ENCODE measurements at places on chromosomes 4 and X.
A peak's percentile ranks its signal among the peaks of the same experiment; 100 is the strongest.

DNA sequence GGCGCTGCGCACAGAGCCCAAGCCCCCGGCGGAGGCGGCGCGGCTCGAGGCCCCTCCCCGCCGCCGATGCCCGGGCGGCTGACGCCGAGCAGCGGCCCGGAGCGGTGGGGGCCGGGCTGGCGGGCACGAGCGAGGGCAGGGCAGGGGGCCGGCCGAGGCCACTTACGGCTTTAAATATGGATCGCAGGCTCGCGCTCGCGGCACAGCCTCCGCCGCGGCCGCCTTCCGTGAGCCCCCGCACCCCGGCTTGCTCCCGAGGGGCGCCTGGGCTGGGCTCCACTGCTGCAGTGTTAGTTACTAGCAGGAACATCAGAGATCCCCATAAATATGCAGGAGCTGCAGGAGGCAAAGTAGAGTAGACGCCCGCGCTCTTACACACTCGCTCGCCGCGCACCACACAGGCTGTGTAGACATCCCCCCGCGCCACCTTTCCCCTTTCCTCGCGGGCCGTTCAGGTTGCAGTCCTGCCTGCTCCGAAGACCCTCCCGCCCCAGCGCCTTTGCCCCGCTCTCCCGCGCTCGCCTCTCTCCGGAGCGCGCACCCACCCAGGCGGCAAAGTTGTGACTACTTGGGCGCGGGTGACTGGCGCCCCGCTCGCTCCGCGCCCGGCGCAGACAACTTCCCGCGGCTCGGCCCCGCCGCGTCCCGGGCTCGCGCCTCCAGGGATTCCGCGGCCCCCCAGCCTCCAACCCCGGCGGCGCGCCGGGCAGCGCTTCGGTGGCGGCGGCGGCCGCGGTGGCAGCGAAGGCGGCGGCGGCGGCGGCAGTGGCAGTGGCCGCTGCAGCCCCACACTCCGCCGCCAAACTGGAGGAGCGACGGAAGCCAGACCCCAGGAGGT is 152.0 kb upstream of the SLC4A4 start:
- peak; percentile 79 for DNase-seq

DNA sequence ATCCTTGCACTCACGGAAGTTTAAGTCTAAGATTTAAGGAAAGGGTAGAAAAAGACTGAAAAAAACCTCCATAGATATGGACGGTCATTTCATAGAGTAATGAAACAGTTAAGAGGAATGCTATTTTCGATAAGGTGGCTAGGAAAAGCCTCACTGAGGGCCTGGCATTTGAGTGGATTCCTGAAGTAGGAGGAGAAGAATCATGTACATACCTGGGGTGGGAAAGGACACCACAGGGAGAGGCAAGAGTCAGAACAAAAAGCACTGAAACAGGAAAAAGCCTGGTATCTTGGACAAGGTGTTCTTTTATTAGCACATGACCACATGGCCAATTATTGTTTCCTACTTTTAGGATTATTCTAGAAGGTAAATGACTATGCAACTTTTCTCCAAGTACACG is 547.2 kb upstream of the DIPK2B start:
- no peak for DNase-seq

GRCh38 chr4:165351359-165352130 is 24.1 kb downstream of the MSMO1 start:
- no peak for DNase-seq

- no peak for DNase-seq
These were observed 73.8 kb downstream of the TACR3 start for GRCh38 chr4:103645991-103646390.

DNA sequence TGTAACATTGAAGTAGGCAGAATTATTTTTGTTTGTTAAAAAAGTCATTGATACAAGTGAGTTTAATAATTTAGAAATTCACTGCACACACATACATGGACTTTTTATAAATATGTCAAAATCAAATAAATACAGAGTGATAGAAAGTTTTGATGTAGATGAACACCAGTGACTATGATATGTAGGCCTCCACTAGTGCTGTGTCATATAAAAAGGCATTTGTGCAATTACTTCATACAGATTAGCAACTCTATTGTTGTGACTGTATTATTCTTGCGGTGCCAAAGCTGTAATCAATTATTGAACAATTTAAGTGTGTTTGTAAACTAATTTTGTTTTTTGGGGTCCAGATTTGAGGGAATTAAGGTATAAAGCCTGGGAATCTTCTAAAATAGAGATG is 366.2 kb upstream of the PITX2 start:
- no peak for DNase-seq

GRCh38 chr4:102759831-102760644 is 730 bp downstream of the MANBA start:
- peak; percentile 50 for DNase-seq

DNA sequence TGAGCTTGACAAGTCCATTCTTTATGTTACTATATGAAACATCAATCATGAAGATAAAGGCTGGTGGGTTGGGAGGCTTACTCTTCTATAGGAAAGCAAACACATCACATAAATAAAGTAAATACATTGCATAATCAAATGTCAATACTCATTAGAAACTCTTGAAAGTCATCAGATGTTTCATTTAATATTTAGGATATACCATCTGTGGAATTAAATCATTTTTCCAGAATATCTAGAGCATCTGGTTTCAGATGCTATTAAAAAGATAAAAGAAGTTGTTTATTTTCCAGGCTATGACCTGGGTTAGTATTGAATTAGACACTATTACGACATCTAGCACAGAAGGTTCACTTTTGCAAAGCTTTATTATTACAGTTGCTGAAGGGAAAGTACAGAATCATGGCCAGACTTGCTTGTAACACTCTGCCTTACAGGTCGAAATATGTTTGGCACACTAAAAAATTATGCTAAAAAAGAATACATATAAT is 72.6 kb downstream of the METTL14 start:
- DNase-seq, result no peak

DNA sequence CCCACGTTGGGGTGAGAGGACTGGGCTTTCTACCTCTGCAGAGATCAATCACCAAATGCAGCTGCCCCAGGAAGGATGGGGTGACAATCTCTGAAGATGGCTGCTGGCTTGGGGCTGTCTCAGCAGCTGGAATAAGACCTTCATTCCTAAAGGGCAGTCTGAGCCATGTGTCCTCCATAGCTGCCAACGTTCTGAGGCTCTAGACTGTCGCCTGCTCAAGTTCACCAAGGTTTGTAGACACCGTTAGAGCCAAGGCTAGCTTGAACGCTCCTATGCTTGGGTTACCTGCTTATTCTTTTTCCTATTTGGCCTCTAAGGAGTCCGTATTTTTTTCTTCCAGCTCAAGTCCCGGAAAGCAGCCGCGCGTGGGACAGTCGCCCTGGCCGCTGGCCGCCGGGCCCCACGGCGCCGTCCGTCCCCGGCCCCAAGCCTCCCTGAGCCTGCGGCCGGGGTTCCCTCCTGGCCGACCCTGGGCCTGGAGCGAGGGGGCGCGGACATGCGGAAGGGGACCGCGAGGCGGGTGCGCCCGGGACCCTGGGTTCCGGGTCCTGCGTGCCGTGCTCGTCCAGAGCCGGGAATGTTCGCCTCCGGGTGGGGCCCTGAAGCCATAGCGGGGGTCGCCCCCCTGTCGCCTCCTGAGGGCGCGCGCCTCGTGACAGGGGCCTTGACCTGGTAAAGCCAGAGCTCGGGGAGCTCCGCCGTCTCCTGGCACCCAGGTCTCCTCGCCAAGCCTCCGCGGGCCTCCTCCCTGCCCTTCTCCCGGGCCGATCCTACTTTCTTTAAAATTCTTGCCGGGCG is 23.3 kb downstream of the MRFAP1 start:
- DNase-seq, result no peak

DNA sequence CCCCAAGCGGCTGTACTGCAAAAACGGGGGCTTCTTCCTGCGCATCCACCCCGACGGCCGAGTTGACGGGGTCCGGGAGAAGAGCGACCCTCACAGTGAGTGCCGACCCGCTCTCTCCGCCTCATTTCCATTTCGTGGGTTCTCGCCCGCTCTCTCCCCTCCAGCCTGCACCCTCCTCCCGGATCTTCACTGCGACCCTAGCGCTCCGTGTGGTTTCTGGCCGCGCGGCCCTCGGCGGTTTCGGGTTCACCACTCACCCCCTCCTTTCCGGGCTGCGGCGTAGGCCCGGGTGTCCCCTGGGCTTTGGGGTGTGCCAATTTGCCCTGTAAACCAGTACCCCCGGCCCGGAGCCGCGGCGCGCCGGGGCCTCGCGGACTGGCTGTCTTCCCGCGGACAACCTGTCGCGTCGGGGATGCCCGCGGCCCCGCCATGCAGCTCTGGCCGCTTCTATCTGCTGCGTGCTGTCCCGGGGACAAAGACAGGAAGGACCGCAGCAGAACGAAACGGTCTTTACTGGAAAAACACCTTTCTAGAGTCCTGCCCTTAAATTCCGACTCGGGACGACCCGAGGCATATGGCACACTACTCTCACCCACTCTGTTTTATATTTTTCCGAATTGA is 737 bp downstream of the FGF2 start:
- DNase-seq, result peak; percentile 44

GRCh38 chr4:40629401-40630334 is at the start of gene RBM47:
TSS of gene RBM47 (minus strand) at chr4:40629864. CDS start at chr4:40438893, 190,971 bp downstream.
- DNase-seq, result peak; percentile 59

- no peak for DNase-seq
These were observed 1849.4 kb upstream of the AGA start for GRCh38 chr4:179291657-179292056.

All from right lung (tissue), 10 donors.